CD4-positive, alpha-beta T cell treated with Interleukin-21 for 1 hour (primary cell): ENCODE measurements at places on chromosomes 16 and 17.
A peak's percentile ranks its signal among the peaks of the same experiment; 100 is the strongest.

DNA sequence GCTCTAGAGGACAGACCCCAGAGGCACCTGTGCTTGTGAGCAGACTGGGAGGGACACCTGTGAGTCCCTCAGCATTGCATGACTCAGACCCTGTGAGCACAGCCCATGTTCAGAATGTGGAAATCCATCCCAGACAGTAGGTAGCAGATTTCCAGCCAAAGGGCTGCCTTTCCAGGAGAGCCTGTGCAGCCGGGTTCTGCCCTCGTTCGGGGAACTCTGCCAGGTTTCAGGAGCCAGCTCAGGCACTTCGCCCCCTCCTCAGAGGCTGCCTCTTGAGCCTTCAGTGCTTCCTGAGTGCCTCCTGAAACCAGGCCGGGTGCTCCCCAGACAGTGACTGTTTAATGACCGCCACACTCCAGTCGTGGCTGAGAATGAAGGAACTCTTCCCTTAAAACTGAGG, 23.3 kb upstream of the SDR42E2 start:
- no peak for DNase-seq

GRCh38 chr16:29961127-29961478, 776 bp upstream of the TMEM219 start:
- no peak for DNase-seq

GRCh38 chr16:18833707-18834505, 32.6 kb upstream of the ARL6IP1 start:
- no peak for DNase-seq

DNA sequence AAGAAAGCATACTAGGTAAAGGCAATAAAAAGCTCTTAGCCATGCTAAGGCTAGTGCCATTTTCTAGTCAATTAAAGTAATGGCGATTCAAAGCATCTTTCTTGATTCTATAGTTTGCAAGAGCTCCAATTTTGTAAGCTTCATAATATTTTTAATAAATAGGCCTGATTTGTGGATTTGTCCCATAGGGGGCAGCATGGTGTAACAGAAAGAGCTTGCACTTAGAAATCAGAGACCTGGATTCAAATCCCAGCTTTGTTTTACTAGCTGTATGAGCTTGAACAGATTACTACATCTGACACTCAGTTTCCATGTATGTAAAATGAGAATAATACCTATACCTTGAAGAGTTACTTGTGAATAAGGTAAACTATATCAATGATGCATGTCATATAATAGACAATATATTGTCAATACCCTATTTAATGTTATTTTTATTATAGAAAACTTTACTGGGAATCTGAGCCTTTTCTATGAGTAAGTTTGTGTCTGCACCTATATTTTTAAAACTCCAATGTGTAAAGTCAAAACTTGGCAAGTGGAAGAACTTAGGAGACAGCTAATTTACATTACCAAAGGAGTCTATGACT, 93.6 kb upstream of the NOG start:
- peak; percentile 6 for DNase-seq

- no peak for DNase-seq
Measured at GRCh38 chr17:77618731-77619130, 339.8 kb upstream of the TNRC6C start.

DNA sequence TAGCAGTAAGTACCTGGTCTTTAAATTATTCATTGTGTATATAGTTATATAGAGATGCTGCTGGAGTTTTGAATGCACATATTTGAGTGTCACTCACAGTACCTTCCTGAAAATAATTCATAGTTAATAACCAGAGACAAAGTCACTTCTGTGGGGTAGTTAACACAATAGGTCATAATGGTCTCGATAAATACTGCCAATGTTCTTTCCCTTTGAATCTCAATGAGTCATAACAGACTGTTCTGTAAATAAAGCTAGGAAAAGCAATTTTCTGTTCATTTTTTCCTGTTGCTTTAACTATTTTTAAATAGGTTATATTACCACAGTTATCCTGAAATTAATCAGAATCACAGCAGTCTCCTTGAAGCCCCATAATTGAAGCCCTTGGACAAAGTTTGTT, 87.2 kb downstream of the MAP2K4 start:
- DNase-seq, result no peak

DNA sequence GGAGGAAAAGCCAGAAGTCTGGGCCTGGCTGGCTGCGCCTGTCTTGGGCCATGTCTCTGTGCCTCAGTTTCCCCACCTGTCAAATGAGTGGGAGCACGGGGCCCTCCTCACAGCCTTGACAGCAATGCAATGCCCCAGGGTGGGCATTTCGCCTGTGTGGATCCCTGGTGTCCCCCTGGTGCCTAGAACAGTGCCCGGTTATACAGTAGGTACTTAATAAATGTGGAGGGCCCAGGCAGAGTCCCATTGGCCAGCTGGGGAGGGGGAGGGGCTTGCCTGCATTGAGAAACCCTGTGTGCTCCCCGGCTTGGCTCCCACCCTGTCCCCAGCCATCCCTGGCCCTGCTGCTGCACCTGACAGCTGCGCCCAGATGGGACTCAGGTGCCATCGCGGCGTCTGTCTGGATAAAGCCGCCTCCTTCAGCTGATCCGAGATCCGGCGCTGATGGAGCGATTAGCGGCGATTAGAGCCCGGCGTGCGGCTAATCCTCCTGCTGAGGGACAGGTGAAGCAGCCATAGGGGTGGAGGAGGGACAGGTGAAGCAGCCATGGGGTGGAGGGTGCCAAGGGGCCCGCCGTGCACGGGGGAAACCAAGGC, 12.4 kb downstream of the ZFPM1 start:
- DNase-seq, result no peak

GRCh38 chr17:69717214-69717613, 302.7 kb downstream of the MAP2K6 start:
- no peak for DNase-seq

GRCh38 chr16:57284209-57284951, at the start of gene PLLP:
Gene PLLP, minus strand, starts transcription at chr16:57284672. Its CDS starts 132 bp downstream, at chr16:57284540.
- DNase-seq, result peak; percentile 45

GRCh38 chr16:71338193-71338592, 20.3 kb upstream of the CALB2 start:
- no peak for DNase-seq
